Activated naive CD4-positive, alpha-beta T cell treated with anti-CD3 and anti-CD28 coated beads for 36 hours (primary cell): ENCODE measurements at places on chromosomes 5 and 9.

DNA sequence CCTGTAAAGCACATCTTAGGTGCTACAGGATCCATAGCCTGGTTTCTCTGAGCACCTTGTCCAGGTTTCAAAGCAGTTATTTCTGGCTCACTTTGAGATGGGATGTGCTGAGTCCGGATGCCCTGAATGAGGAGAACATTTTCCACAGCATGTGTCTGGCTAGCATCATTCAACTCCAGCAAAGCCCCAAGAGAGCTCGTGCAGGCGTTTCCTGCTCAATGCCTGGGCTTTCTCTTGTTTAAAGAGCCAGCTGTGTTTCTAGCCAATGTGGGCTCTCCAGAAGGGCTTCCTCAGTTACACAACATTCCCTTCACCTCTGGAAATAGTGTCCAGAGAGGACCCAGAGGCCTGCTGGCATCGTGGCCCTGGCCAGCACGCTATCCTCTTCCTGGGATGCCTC is 411.7 kb downstream of the DMAC1 start:
- no peak for DNase-seq

DNA sequence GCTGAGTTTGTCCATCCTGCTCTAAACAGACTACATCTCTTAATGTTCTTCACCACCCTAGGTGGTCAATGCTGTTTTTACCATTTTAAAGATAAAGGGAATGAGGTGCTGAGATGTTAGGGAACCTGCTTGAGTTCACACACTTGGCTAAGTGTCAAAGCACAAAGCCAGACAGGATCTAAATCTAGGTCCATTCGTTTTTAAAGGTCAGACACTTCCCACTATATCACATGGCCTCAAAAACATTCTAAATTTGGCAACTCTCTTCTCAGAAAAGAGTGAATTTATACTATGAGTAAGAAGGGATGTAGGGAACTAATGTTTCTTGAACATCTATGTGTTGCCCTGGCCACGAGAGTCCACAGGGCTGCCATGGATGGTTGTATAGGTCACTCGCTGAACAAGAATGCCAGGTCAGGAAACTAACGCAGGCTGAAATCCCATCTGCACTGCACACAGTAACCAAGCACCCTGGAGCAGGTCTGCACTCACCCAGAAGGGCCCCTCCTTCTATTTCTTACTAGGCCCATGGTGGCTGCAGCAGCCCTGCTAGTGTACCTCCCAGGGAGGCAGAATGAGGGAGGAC is 213.0 kb downstream of the SPOCK1 start:
- no peak for DNase-seq

DNA sequence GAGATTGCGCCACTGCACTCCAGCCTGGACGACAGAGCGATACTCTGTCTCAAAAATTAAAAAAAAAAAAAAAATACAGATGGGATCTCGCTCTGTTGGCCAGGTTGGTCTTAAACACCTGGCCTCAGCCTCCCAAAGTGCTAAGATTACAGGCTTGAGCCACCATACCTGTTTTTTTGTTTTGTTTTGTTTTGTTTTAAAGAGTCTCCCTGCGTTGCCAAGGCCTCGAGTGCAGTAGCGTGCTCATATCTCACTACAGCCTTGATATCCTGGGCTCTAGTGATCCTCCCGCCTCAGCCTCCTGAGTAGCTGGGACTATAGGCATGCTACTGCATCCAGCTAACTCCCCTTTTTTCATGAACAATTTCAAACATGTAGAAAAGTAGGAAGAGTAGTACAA is 7.2 kb downstream of the ATP6V0E1 start:
- DNase-seq = no peak

- DNase-seq = peak; percentile 14
Observed at GRCh38 chr5:60287174-60287771, 393.7 kb upstream of the PDE4D start.

DNA sequence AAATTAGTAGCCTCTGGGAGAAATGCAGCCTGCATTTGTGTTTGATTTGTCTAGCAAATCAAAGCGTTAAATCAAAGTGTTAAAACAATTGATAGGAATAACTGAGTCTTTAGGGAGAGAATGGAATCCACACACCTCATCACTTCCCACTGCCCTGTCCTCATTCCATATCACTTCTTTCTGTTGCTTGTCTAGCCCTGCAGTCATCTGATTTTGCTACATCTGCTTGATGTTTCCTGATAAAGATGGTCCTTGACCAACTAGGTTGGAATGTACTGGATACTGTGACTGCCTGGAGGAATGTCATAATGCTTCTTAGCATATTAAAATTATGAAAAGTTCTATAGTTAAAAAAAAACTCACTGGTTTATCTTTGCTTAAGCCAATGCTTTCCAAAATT is 119.9 kb downstream of the DOCK2 start:
- DNase-seq = no peak

- no peak for DNase-seq
Observed at GRCh38 chr5:159422910-159423309, 92.6 kb upstream of the IL12B start.

GRCh38 chr5:1737790-1738405 is 61.7 kb downstream of the MRPL36 start:
- peak; percentile 68 for DNase-seq

DNA sequence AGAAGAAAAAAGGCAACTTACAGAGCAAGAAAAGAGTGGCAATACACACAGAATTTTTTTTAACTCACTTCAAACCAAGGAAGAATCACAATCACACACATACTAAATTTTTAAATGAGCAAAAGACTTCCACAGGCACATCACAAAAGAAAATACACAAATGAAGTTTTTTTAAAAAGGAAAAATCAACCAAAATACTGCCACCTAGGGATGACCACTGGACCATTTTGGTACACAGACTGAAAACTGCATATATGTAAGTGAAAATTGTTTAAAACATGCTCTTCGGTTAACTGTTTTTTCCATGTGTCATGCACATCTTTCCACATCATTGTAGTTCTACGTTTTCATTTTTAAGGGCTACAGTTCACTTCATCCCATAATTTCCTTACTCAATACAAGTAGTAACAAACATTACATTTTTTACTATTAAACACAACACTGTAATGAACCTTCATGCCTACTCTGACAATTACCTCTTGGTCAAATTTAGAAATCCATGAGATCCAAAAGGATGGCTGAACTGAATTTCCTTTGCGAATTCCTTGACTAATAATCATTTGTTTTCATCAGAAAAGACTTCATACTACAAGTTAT is 79.0 kb downstream of the FBXW11 start:
- DNase-seq = no peak

GRCh38 chr5:84306601-84307000 is 78.1 kb downstream of the EDIL3 start:
- no peak for DNase-seq

DNA sequence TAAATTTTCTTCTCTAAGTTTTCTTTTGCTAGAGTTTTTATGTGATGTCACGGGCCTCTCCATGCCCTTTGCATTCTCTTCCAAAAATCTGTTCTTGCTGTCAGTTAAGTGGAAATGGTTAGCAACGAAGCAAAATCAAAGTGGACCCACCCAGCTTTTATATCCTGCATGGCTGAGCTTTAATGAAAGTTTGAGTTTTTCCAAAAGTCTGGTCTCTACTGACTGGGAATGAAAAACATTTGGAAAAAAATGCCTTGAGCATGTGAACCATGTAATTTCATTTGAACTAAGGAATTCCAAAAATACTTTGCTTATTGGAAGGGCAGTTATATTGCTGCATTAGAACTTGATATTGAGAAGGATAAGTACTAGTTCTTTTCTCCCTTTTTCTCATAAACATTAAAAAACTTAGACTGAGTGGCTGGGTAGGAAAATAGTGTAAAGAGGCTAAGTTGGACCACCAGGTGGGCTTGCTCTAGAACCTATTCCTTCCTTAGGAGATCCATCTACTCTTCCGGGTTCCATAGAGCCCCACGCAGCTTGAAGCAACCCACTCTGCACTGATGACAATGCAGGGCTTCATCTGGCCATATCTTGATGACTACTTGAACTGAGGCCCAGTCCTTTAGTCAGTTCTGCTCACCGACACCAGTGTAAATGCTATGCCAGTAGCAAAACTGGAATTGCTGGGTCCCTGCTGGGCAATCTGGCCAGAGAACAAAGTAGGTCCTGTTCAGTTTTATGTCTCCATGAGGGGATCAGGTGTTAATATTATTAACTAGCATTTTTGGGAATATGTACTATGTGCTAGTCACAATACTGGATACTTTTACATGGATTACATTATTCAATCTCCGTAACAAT is 17.4 kb upstream of the RIC1 start:
- DNase-seq = no peak

GRCh38 chr5:178143246-178143645 is 10.4 kb downstream of the NHP2 start:
- DNase-seq = no peak

- DNase-seq = peak; percentile 25
Observed at GRCh38 chr5:141914199-141914743, 9.4 kb upstream of the DELE1 start.

- no peak for DNase-seq
Observed at GRCh38 chr5:116453988-116454411, 120.6 kb downstream of the SEMA6A start.

DNA sequence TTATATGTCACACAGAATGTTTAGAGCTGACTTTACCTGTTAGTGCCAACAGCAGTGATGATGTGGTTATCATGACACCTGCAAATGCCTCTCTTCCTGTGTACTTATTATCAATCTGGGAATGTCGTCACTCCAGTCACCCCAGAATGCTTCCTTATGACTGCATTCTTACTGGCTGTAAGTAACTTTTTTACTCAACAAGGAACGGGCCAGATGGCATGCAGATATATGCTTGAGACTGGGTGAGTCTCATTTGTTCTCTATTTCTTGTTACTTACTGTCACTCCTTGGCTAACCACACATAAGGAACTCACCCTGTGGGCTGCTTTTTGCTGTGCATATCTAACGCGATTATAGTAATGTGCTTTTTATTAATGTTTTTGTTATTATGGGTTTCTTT is 385.5 kb upstream of the MEF2C start:
- no peak for DNase-seq

- no peak for DNase-seq
Observed at GRCh38 chr5:42586625-42587024, 163.4 kb downstream of the GHR start.

DNA sequence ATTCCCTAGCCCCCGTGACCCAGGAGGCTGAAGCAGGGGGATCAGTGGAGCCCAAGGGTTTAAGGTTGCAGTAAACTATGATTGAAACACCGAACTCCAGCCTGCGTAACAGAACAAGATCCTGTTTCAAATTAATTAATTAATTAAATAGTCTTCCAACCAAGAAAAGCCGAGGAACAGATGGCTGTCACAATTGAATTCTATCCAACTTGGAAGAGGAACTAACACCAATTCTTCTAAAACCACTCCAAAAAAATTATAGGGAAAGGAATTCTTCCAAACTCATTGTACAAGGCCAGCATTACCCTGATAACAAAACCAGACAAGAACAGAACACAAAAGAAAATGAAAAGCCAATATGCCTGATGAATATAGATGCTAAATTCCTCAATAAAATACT is 43.4 kb upstream of the RGS7BP start:
- DNase-seq = no peak

- no peak for DNase-seq
Observed at GRCh38 chr9:114138552-114138971, 16.8 kb upstream of the COL27A1 start.

DNA sequence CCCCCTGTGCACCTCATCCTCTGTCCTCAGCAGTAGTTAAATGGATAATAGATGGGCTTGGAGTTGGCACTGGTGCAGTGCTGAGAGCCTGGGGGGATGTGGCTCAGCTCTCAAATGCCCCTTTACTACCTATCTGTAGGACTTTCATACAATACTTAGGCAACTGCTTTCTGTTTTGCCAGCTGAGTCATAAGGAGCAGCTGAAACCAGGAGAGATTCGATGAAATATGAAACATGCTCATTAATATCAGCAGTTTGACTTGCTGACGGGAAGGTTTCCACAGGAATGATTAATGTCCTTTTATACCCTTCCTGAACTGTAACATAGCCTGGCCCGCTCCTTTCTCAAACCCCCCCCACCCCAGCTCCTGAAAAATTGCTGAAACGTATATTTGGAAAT is 142.6 kb downstream of the SAXO1 start:
- DNase-seq = no peak

DNA sequence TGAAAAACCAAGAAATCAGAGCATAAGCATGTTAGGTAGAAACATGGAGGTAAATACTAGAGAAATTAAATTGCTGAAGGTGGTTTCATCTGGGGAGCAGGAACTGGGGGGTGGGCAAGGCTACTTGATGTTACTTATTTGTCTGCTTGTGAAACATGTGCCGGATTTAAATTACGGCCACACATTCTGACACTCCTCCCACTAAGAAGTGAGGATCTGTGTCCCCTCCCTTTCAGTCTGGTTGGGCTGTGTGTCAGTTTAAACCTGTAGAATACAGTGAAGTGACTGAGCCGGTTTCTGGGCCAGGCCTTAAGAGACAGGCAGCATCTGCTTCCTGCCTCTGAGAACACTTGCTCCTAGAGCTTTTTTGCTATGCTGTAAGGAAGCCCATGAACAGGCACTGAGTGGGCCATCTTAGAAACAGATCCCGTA is 2.3 kb upstream of the IARS1 start:
- DNase-seq = no peak

DNA sequence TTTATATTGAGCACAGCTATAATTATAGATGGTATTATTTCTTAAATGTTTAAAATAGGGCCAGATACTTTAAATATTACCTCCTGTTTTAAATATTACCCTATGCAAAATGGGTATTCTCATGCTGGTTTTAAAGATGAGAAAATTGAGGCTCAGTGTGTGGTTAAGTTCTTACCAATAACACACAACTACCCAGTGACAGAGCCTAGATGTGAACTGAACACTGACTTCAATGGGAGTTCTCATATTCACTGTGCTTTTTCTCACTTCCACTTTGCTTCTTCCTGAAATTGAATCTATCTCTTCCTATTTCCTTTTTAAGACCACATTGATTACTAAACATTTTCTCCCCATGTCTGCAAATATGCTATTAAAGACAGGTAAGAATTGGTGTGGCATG is 135.8 kb upstream of the TUSC1 start:
- DNase-seq = no peak

- no peak for DNase-seq
Observed at GRCh38 chr5:83227611-83228010, 150.3 kb downstream of the XRCC4 start.

DNA sequence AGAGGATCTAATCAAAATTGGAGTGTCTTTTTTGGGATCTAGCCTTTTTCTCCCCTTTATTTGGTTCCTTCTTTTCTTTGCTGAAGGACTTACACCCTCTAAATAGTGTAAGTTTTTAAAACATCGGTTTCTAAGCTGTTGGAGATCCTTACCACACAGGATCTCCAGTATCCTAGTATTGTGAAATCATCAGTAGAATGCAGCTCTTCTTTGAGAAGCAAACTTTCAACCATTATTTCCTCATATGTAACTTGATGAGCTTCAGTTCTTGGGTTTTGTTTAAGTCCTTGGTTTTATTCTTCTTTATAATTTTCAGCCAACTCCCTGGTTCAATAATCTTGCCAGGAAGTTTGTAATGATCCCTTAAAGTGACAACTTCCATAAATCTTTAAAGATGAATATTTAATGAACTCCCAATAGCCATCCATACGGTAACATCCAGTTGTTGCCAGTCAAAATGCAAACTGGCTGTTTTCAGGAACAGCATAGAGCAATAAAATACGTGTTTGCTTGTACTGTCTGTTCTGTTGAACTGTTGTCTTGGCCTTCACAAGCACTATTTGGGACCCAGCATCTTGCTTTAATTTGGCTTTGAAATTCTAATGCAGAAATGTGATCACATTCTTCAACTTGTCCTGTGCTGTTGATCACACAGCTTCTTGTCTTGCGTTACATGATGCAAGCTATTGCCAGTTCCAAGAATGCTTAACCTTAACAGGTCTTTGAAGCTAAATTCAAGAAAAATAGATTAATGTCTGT is 34.8 kb upstream of the TTC23L start:
- no peak for DNase-seq
